ENCODE measurements at places on chromosomes 1 and 21.

DNA sequence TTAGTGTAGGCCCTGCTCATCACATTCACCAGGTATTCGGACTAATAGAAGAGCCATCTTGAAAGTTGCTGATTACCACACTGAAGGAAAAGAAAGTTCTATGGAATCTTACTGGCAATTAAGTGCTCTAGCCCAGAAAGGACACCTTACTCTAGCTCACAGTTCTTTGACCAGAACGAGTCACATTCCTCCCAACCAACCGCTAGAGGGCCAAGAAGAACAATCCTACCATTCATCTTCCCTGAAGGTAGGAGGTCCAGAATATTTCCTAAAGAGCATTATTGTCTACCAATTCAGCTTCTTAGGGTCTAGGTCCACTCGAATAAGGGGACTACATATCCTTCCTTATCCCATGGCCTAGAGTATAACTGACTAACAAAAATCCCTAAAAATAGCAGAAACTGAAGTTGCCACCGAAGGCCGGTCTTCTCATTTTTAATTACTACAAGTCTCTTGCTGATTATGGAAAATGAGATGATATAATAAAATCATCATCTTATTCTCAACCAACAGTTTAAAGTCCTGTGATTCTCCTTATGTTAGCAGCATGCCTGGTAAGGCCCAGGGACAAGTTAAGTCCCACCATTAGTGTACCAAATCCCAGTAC is 2.7 kb upstream of the FMO1 start:
- peak; percentile 17 for DNase-seq

DNA sequence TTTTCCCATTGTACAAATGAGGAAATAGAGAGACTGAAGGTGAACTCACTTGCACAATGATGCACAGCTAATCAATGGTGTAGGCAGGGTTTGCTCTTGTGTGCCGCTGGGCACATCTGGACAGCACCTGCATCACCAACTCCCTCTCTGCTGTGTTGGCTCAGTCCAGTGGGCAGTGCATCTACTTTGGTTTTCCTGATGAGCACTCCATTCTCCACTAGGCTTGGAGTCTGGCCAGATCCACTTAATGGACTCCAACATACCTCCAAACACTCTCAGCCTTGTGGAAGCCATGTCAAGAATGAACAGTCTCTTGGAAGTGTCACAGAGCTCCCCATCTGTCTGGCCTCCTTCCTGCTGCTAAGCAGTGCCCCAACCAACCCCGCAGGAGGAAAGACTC is 152.2 kb downstream of the HIVEP3 start:
- no peak for DNase-seq

DNA sequence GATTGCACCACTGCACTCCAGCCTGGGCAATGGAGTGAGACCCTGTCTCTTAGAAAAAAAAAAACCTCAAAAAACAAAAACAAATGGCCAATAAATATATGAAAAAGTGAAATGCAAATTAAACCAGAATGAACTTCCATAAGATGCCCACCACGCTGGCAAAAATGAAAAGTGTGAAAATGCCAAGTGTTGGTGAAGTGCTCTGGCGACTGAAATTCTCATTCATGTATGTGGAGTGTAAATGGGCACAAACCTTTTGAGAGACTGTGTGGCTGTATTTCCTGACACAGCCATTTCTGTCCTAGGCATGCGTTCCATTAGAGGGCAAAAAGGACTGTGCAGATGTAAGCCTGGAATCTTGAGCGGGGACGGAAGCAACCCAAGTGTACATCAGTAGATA is 18.3 kb downstream of the YBEY start:
- DNase-seq: no peak

- no peak for DNase-seq
Observed at GRCh38 chr1:44655609-44656008, 18.7 kb downstream of the TMEM53 start.

DNA sequence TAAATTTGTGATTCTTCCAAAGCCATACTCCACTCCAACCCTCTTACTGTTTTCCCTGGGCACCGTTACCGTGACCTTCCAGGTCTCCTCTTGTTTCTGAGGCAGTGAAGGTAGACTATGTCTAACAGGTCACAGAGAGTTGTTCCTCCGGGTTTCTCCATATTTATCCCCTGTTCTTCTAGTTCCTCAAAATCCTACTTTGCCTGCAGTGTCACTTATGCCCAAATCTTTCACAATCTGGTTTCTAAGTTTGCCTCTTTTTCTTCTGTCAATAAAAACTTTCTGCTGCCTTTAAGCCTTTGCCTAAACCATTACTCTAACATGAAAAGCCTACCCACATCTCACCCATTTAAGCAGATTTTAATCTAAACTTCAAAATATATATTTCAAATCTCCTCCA is 87.7 kb downstream of the C4BPA start:
- DNase-seq: no peak

- peak; percentile 46 for DNase-seq
Observed at GRCh38 chr1:154784924-154785531, 85.1 kb downstream of the KCNN3 start.

DNA sequence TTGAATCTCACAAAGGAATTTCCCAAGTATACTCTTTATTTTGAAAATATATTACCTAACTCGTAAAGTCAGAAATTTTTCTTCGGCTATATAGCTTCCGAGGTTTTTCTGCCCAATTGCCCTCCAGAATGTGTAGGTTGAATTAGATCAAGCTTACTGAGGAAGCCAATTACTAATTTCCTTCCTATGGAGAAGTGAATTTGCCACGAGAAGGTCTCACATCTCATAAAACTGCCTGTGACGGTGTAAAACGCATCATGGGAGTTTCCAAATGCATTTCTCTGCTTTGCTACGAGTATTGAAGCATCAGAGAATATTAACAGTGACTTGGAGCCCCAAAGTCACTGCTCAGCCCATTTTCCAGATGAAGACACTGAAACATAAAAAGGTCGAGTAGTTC is 262.3 kb downstream of the PTBP2 start:
- DNase-seq: no peak

DNA sequence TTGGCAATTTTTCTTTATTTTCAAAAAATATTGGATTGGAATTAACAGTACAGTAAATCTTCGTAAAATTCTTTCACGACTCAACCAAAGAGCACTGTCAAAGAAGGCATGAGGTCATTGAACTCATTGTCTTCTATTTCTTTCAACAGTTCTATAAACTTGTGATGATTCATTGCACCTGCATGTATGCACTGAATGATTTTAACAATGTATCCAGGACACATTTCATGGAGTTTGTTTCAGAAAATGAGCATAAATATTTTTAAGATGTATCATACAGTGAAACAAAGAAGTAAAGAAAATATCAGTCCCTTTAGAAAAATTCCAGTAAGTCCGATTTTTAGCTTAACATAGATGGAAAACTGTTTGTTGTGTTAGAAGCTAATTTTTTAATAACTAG is 33.6 kb upstream of the CD34 start:
- peak; percentile 93 for DNase-seq

GRCh38 chr1:69081668-69082067 is 486.1 kb upstream of the LRRC7 start:
- DNase-seq: no peak

DNA sequence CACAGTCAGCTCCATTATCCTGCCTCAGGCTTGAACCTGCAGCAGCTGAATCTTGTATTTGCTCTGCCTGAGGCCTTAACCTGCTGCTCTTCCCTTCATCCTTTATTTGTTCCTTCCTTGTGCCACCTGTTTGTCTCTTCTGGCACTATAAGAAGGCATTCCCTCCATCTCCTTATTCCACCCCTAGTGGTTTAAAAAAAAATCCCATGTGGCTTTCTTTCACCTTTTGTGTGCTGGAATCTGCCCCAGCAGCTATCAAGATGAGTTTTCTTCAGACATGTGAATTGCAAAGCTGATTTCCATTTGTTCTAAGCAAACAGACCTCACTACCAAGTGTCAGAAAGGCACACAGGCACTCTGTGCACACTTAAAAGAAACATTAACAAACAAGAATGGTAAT is 294.6 kb downstream of the TTLL7 start:
- no peak for DNase-seq

- DNase-seq: no peak
Observed at GRCh38 chr1:44828841-44829440, 14.1 kb downstream of the PTCH2 start.

DNA sequence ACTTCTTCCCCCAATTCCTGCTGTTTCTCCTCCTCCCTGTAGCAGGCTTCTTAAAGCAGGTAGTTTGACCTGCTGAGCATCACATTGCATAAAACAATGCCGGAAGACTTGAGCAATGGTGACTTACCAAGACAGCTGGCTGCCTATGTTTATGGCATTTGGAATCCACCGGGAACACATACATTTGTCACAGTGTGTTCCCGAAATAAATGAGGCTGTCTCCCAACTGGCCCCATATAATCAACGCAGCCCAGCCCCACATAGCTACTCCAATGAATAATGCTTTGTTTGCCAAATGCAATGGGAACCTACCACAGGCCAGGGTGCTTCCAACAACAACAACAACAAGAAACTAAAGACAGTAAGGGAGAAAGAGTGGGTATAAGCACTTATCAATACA is 186.1 kb upstream of the MAP1LC3C start:
- no peak for DNase-seq

- no peak for DNase-seq
Observed at GRCh38 chr1:109024646-109025045, 17.3 kb downstream of the WDR47 start.

DNA sequence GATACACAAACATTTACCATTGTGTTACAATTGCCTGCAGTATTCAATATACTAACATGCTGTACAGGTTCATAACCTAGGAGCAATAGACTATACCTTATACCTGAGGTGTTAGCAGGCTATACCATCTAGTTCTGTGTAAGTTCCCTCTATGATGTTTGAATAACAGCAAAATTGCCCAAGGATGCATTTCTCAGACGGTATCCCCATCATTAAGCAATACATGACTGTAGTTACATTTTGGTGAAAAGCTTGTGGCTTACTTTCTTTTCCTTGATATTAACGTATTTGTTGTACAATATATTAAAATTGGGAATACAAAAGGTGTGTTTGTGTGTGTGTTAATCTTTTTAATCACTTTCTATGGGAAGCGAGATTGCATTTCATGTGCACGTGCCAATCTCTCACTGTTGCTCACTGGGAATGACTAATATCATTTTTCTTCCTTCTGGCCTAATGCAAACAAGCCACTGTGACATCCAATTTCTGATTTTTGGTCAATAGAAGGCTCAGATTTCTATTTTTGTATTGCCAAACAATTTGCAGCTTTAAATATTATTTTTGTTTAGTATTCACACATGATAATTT is 36.7 kb upstream of the WLS start:
- DNase-seq: no peak

GRCh38 chr1:201916649-201917249 is 28.1 kb downstream of the SHISA4 start:
- DNase-seq: peak; percentile 60

GRCh38 chr1:53615101-53615500 is 123.9 kb downstream of the GLIS1 start:
- DNase-seq: no peak

DNA sequence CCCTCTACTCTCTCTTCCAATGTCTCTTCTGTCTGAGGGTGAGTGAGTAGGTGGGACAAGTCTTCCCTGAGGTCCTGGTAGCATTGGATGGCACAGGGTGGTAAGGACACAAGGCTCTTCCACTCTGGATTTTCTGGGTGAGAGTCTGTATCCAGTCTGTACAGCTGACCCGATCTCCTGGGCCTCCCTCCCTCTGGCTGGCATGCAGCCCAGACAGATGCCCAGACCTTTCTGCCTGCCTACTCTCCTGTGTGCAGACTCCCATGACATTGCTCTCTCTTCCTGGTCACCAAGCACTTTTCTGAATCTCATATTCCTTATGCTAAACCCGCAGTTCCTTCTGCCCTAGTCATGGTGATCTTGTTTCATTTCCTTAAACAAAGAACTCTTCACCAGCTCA is 100.3 kb downstream of the GRIK3 start:
- DNase-seq: no peak

DNA sequence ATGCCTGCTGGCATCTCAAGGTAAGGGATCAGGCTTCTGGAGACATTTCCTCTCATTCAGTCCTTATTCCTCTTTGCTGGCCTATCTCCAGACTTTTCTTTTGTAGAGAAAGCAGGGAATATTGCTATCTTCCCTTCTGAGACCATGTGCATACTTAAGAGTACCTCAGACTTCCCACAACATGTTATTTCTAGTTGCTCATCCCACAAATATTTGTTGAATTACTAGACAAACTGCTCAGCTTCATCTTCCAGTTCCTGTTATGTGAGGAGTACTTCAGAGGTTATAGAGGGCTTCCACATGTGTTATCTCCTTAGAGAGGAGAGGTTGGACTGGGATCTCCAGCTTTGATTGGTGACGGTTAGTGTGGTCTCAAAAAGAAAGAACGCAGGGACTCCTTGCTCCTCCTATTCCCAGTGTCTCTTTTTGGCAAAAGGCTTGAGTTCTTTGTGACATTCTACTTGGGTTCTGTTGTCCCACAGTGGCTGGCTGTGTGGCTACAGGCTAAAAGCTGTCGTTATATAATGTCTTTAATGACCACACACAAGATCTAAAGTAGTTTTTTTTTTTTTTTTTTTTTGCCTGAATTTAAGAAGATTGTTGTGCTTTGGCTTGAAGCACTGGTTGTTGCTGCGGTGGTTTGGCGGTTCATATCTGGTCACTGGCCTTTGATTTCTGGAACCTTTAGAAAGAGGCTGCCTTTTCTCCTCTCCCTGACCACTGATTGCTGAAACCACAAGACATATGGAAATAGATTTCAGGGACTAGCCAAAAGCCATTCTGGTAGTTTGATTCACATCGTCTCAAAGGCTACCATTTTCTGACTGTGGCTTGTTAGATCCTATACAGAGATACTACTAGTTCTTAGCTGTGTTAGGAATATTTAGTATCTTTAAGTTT is 78.7 kb downstream of the FGGY start:
- peak; percentile 37 for DNase-seq

DNA sequence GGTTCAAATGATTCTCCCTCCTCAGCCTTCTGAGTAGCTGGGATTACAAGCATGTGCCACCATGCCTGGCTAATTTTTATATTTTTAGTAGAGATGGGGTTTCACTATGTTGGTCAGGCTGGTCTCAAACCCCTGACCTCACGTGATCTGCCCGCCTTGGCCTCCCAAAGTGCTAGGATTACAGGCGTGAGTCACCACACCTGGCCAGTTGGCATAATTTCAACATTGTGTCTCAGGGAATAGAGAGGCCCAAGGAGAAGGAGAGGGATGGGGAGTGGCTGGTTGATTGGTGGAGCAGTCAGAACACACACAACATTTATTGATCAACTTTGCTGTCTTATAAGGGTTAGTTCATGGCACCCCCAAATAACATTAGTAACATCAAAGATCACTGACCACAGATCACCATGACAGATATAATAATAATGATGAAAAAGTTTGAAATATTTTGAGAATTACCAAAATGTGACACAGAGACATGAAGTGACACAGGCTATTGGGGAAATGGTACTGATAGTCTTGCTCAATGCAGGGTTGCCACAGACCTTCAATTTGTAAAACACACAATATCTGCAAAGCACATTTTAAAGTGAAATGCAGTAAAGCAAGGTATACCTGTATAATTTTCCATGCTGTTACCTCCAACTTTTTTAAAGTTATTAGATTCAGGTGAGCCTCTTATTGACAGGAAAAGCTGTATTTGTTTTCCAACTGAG is 15.8 kb upstream of the CYB5R1 start:
- no peak for DNase-seq

All from kidney capillary endothelial cell (primary cell).